Activated naive CD8-positive, alpha-beta T cell treated with anti-CD3 and anti-CD28 coated beads for 36 hours (primary cell): ENCODE measurements at places on chromosomes 6 and 20. TPM values are rescaled to one million over a fixed set of nuclear protein-coding genes. Genes with fewer than 3 reads are reported as not detected.

The MUCL3 gene
- not detected for total RNA-seq

The DNAH8 gene
- 0.08 TPM for total RNA-seq

The RAET1E gene
- total RNA-seq: not detected

The LKAAEAR1 gene
- total RNA-seq: 0.50 TPM

The OXT gene
- total RNA-seq: 0.47 TPM

The MYB gene
- 36.6 TPM for total RNA-seq
